NCI-H446 treated with DMSO at 0.1 percent for 48 hours (cell line): ENCODE measurements at places on chromosomes 6 and 20.

GRCh38 chr6:161815965-161816364 is 542.1 kb upstream of the AGPAT4 start:
- no peak for DNase-seq

DNA sequence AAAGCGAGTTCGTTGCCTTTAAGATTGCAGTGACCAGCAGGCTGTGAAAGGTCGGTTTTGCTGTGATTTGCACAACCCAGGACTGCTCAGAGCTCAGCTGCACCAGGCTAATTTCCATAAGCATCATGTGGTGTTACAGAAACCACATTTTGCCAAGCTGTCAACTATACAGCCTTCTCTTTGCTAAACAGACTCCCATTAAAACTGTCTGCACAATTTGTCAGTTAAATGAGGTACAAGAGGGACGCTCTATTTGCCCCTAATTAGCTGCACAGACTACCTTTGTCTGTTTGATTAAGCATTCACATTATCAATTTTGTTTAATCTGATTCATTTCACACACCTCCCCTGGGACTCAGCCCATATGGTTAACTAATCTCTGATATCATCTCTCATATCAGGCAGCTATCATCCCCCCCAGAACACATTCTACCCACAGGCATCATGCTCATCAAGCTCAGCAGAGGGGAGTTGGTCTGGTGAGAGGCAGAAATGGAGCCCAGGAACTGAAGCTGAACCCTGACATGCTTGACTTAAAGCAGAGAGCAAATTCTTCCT is 62.1 kb downstream of the OLIG3 start:
- no peak for DNase-seq

DNA sequence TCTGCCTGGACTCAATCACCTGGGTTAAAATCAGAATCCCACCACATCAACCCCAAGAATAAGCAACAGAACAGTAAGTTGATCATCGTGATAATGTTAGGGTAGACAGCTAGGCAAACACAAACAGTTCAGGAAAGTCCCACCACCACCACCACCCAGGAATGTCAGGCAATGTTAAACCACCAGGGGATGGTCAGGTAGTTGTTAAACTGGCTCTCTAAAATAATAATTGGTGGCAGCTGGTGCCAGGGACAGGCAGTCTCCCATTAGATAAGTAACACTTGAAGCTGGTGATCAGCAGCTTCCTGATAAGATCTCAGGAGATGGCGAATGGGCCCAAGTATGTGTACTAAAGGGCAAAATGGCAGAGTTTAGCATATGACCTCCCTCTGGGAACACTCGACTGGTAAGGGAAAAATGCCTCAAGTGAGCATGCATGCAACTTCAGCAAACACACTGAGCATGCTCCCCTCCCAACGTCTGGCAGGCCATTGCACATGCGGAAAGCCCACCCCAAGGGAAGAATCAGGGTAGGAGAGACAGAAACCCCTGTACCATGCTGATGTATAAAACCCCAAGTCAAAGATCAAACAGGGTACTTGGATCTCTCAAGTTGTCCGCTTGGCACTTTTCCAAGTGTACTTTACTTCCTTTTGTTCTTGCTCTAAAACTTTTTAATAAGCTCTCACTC is 66.6 kb downstream of the IPCEF1 start:
- DNase-seq: no peak

GRCh38 chr20:4788314-4788713 is 66.6 kb downstream of the PRND start:
- DNase-seq: no peak

DNA sequence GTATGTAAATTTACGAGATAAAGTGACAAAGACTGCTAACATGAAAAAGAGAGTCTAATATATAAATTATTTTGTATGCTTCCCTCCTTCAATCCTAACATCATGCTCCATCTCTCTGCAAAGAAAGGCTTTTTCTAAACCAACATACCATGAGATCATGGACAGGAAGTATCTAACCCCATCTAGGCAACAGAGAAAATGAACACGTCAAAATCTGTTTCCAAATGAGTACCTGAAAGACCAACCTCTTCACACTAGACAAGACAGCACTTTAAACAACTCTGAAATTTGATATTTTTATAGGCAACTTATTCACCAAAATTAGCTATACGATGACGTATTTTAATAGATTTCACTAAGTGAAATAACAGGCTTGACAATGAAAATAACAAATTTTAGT is 54.6 kb downstream of the MAN1A1 start:
- no peak for DNase-seq

GRCh38 chr6:31972709-31973350 is 892 bp upstream of the DXO start:
- no peak for DNase-seq

- no peak for DNase-seq
Observed at GRCh38 chr6:162441991-162442390, 285.6 kb downstream of the PRKN start.

DNA sequence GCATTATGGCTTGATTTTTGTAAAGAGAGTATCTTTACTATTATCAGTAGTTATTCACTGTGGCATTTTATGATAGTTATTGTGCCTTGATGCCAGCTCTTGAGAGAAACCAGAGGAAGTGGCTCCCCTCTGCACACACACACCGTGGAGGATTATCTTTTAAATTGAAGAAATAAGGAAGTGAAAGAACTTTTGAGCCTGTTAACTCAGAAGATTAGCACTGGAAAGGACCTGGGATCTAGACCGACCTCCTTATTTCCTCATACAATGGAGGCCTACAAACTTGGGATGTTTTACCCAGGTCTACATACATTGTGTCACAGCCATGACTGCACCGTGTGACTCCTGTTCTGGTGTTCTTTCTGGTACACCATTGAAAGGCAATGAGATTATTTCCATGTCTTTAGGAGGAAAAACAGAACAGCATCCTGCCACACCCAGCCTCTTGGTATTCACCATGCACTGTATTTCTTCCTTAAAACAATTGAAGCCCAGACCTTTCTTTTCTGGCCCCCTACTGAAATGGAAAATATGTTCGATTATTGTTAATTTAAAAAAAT is 40.6 kb downstream of the HECA start:
- no peak for DNase-seq

- no peak for DNase-seq
Observed at GRCh38 chr6:101883505-101883904, 490.0 kb downstream of the GRIK2 start.

DNA sequence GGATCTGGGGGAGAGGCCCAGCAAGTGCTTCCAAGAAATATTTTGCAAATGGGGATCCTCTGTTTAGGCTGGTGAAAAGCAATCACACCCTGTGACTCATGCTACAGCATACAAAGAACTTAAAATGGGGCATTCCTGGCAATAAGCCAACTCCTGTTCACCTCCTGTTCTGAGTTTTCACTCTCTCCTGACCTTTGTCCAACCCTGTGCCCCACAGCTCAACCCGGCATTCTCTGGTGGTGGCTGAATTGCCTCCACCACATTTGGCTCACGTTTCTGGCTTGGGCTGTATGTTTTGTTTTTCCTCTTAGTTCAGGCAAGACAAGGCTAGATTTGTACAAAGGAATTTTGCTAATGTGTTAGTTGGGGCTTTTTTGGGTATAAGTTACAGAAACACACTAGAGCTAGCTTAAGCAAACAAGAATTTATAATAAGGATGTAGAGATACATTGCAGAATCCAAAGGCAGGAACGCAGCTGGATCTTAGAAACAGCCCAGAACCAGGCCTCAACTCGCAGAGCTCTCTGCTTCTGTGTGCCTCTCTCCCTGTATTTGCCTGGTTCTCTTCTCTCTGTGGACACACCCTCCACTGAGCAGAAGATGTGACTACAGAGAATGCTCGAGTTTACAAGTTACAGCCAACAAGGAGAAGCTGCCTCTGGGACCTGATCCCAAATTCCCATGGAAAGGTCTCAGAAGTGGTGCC is 9.4 kb downstream of the ABCC10 start:
- DNase-seq: no peak

GRCh38 chr6:40627316-40627715 is 40.2 kb upstream of the LRFN2 start:
- no peak for DNase-seq

- no peak for DNase-seq
Observed at GRCh38 chr6:108260126-108260808, 573 bp downstream of the SNX3 start.

- no peak for DNase-seq
Observed at GRCh38 chr20:24136659-24137246, 148.2 kb upstream of the GGTLC1 start.

- no peak for DNase-seq
Observed at GRCh38 chr6:170030284-170030815, 260.5 kb downstream of the DLL1 start.

GRCh38 chr6:161536224-161536630 is 262.4 kb upstream of the AGPAT4 start:
- no peak for DNase-seq

DNA sequence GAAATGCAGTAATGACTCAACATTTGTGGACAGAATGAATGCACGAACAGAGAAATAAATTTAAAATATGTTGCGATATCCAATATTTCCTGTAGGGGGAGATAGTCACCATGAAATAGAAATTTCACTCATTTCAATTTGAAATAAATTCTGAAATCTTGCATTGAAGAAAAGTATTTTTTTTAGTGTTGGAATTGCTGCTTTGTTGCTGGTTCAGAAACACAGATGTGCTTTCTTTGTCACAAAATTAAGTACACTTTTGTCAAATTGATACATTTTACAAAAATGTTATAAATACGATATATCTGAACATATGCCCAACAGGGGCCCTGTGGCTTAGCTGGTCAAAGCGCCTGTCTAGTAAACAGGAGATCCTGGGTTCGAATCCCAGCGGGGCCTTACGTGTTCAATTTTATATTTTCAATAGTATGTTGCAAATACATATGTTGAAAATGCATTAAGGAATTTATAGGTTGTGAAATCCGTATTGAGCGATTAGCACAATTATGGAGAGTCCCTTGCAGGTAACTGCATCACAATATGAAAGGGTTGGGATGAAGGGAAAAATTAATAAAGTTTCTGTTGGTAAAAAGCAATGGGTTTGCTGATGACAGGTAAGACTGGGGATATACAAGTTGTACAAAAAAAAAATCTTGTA is 85.4 kb upstream of the PRSS16 start:
- peak; percentile 64 for DNase-seq

GRCh38 chr6:15365273-15365687 is 119.4 kb downstream of the JARID2 start:
- DNase-seq: peak; percentile 73

DNA sequence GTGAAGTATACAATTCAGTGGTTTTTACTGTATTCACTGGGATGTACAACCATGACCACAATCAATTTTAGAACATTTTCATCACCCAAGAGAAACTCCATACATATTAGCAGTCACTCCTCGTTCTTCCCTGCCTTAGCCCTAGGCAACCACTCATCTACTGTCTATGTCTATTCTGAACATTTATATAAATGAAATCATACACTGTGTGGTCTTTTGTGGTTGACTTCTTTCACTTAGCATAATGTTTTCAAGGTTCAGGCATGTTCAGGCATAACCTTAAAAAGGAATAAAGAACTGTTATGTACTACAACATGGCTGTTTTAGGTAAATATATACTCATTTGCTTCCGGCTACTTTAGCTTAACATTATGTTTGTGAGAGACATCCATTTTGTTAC is 37.3 kb downstream of the BLTP3A start:
- DNase-seq: no peak

DNA sequence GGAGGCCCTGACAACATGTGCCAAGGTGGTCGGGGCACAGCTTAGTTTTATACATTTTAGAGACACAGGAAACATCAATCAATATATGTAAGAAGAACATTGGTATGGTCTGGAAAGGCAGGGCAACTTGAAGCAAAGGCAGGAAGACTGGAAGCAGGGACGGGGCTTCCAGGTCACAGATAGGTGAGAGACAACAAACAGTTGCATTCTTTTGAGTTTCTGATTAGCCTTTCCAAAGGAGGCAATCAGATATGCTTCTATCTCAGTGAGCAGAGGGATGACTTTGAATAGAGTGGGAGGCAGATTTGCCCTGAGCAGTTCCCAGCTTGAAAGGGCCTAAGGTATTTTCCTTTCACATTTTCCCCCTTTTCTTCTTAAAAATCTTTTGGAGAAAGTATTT is 311.0 kb upstream of the RGS17 start:
- DNase-seq: no peak

DNA sequence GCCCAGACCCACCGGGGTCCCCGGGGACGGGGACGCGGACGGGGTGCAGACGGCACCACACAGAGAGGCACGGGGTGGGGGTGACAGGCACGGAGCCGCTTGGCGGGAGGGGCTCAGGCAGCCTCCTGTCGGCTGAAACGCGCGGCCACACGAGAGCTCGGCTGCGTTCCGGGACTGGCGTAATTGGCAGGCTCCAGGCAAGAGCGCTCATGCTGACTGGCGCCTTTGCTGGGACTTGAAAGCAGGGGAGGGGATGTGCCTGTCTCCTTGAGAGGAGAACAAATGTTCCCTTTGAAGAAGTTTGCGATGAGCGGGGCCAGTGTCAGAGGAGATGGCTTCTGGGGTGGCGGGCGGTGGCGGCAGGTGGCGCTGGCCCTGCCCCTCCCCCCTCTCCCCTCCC is 25.8 kb downstream of the BHLHE23 start:
- no peak for DNase-seq

GRCh38 chr6:83824388-83824801 is 28.8 kb upstream of the RIPPLY2 start:
- DNase-seq: no peak

- DNase-seq: no peak
Observed at GRCh38 chr6:33061987-33062386, 11.5 kb downstream of the HLA-DPA1 start.

GRCh38 chr20:54619682-54620081 is 144.3 kb downstream of the DOK5 start:
- no peak for DNase-seq

GRCh38 chr20:37330316-37330715 is 15.6 kb upstream of the SRC start:
- no peak for DNase-seq

DNA sequence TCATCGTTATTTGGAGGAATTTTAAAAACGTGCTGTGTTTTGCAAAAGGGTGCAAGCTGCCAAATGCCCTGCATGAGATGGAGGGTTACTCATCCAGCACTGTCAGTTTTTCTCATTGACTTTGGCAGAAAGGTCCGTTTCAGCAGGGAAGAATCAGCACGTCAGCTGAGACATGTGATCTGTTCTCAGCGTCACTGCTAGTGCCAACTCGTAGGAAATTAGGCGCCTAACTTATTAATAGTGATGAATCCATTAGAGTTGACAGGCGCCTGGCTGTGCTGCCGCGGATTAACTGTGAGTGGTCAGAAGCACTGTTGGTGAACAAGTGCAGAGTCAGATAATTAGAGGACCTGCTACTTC is 175.5 kb upstream of the FOXQ1 start:
- peak; percentile 77 for DNase-seq

DNA sequence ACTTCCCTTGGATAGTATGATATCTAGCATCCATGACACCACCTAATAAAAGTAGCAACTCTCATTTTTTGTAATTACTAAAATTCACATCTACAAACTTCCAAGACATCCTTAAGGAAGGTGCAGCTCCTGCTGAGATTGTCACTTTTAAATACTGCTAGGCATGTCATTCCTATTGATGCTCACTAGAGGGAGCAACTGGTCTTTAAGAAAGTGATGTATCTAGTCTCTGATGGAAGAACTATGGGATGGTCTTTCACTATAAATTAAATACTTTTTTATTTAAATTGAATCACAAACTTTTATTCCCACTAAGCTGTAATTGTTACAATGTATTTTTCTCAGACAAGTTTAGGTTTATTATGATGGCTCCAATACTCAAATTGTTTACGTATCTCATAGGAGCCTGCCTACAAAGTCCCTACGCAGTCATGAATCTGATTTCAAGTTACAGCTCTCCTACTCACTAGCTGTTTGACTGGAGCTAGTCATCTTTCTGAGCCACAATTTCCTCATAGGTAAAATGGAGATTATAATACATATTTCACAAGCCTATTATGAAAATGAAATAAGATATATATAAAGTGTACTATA is 8.1 kb upstream of the TSPYL1 start:
- peak; percentile 16 for DNase-seq
